ENCODE measurements at places on chromosomes 11 and 22. TPM values are rescaled to one million over a fixed set of nuclear protein-coding genes. Genes with fewer than 3 reads are reported as not detected.

Gene MRGPRX4
- total RNA-seq: not detected

Gene ACRV1
- not detected for total RNA-seq

Gene GAL
- total RNA-seq: 1.5 TPM

Gene ELMOD1
- not detected for total RNA-seq

Gene ANGPTL5
- total RNA-seq: 0.69 TPM

Gene TPBGL
- total RNA-seq: 1.8 TPM

Gene IGLL1
- total RNA-seq: not detected

Gene ALDH3B1
- 18.2 TPM for total RNA-seq

Gene IGLL5
- not detected for total RNA-seq

Gene OR52E5
- not detected for total RNA-seq

Gene DGCR6
- total RNA-seq: 0.20 TPM

Gene CD6
- total RNA-seq: not detected
